B cell (primary cell): ENCODE measurements at places on chromosomes 1 and 21.

DNA sequence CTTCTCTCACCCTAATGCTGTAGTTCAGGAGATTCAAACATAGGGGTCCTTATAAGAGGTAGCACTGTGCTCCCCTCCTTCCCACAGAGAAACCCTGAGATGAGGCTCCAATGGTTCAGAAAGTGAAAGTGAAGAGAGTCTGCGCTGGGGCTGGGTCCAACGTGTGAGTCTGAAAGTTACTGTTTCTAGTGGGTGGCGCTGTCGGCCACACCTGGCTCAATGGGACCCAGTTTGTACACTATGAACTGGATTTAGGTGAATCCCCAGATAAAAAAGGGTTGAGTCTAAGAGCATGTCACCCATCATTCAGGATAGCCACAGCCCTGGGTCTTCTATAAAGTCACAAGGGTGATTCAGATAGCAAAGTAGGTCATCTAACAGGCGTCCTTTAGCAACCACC is 2.8 kb downstream of the SMCP start:
- DNase-seq = no peak

GRCh38 chr1:241782396-241782795 is 65.6 kb upstream of the EXO1 start:
- no peak for DNase-seq

- DNase-seq = no peak
Observed at GRCh38 chr1:12076425-12077005, 13.4 kb downstream of the TNFRSF8 start.

GRCh38 chr1:199046618-199047017 is 407.8 kb downstream of the PTPRC start:
- no peak for DNase-seq

- DNase-seq = no peak
Observed at GRCh38 chr1:92026806-92027205, 3.0 kb upstream of the EPHX4 start.
